ENCODE measurements at places on chromosomes 3 and 15. TPM values are rescaled to one million over a fixed set of nuclear protein-coding genes. Genes with fewer than 3 reads are reported as not detected.
A peak's percentile ranks its signal among the peaks of the same experiment; 100 is the strongest.

DNAJC13 gene
- total RNA-seq = 71.6 TPM

CACNA1D gene
- not detected for total RNA-seq

ITIH1 gene
- not detected for total RNA-seq

GABRR3 gene
- total RNA-seq = not detected

AAGAB gene
- 86.5 TPM for total RNA-seq

CCR4 gene
- total RNA-seq = 0.05 TPM

ZBTB11 gene
- total RNA-seq = 27.6 TPM

LRRC34 gene
- 1.9 TPM for total RNA-seq

MAP6D1 gene
- total RNA-seq = 3.0 TPM

TTLL13 gene
- total RNA-seq = 0.09 TPM

TOPBP1 gene
- total RNA-seq = 51.7 TPM

XCR1 gene
- not detected for total RNA-seq

PLAAT1 gene
- total RNA-seq = 0.47 TPM

TIMP4 gene
- 0.34 TPM for total RNA-seq

DNA sequence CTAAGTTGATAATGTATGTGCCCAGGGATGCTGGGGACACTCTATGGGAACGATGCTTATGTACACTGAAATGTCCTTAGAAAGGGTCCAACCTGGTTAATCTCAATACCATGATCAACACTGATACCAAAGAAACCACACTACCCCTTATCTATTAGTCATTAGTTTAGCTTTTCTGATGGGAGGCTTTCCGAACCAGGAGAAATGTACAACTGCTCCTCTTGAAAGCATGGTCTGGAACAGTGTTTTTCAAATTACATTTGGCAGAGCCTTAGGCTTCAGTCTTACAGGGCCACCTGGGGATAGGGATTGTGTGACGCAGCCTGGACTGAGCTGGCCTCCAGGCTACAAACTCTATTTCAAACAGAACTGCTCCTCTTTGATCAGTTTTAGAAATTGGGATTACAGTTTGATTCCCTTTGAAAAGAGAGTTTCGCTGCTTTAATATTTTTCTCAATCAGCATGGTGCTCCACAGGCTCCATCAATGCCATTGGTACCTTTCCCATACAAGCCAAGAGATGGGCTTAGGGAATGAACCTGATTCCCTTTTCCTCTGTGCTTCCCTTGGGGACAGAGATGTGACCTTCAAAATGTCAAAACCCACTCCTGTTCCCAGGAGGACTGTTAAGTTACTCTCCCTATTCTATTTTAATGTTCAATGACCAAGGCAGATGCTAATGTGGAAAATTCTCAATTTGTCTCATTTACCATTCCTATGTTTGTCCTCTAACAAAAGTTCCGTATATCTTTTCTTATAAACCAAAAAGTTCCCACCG is 296.0 kb upstream of the ADAMTS9 start:
- DNase-seq = no peak

GRCh38 chr3:110070161-110070916 is 733.0 kb upstream of the DPPA4 start:
- no peak for DNase-seq

DNA sequence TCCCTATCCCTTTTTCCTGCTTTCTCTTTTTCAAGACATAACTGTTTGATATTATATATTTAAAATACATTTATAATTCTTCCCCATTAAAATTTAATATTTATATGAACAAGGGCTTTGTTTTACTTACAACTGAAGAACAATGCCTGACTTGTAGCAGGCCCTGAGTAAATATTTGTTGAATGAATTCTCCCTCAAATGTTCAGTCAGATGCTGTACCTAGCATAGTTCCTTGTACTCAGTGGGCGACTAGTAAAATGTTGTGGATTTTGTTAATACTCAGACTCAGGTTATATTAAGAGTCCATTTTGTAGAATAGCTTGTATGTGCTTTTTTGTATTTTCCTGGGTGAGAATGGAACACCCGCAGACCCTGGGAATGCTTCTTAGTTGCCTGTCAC is 69.1 kb downstream of the SEC22A start:
- no peak for DNase-seq

DNA sequence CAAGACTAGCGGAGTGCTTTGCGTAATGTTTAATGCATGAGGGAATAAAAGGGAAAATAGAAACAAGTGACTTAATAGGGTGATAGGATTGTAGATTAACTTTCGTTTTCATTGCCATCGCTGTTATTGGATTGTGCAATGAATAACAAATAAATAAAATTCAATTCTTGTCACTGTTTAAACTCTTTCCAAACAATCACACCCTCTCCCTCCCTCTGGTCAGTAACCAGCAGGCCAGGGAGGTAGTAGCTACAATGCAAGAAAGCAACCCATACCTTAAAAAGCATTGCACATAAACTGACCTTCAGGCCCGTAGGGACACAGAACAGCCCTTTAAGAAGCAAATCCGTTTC is 705 bp upstream of the TFRC start:
- no peak for DNase-seq

- DNase-seq = no peak
Observed at GRCh38 chr3:195817578-195818135, 5.9 kb upstream of the MUC4 start.

GRCh38 chr3:141326626-141327025 is 41.7 kb upstream of the ZBTB38 start:
- no peak for DNase-seq

GRCh38 chr3:154598166-154598565 is 168.2 kb upstream of the GPR149 start:
- no peak for DNase-seq

DNA sequence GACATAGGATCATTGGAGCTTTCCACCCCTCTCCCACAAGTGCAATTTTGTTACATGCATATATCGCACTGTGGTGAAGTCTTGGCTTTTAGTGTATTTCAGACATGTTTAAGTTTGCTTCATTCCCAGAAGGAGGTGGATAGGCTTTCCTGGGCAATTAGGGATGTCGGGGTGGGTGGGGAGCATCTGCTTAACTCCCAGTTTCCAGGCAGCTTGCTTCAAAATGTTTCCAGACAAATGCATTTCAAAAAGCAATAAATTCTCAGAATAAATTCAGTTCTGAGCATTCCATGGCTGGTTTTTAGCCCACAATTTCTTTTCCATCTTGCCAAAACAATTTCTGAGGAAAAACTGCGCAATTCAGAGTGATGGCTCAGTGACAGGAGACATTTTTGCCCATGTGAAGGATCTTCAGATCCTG is 227.7 kb upstream of the ZPLD1 start:
- DNase-seq = no peak

DNA sequence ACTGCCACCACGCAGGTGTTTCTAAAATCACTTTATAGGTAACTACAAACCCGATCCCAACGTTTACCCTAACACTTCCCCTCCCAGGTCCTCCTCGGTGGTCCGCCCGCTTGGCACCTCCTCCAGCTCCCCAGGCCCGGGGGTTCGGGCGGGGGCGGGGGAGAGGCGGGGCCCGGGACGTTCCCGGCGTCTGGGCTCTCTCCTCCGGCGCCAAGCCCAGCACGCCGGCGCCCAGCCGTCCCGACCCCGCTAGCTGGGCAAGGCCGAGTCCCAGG is 562 bp downstream of the CGGBP1 start:
- DNase-seq = no peak

DNA sequence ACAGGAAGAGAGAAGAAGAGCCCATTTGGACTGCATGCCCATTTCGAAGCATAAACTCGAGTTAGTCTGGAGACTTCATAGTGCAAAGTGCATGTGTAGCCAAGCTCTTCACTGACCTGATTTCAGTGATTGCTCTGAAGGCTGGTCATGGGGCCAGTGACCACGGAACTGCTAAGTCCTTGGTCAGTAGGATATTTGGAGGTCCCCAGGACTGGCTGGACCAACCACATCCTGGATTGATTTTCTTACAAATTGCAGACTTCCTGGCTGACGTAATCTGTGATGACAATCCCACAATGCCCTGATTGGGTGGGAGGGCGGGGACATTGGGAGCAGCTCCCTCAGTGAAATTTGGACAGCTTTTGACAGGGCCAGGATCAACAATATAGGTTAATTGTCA is 233.4 kb downstream of the CACNA2D3 start:
- no peak for DNase-seq

GRCh38 chr3:86837871-86838270 is 153.1 kb downstream of the VGLL3 start:
- no peak for DNase-seq

GRCh38 chr15:89198934-89199333 is 22.4 kb downstream of the RLBP1 start:
- no peak for DNase-seq

DNA sequence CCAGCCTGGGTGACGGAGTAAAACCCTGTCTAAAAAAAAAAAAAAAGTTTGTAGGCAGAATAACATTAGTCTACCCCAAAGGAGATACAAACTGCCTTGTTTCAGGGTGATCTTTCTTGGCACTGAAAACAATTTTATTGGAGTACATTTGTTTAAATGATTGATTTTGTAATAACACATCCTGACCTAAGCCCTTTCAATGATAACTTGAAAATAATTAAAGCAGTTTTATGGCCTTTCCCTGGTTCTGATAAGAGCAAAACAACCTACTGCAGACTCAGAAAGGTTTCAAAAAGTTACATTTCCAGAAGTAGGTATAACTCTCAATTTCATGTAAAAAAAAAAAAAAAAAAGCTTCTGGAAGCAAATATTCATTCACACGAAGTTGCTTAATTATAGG is 164.4 kb downstream of the ISL2 start:
- DNase-seq = no peak

GRCh38 chr15:75776065-75776423 is 63.4 kb upstream of the CSPG4 start:
- DNase-seq = no peak

DNA sequence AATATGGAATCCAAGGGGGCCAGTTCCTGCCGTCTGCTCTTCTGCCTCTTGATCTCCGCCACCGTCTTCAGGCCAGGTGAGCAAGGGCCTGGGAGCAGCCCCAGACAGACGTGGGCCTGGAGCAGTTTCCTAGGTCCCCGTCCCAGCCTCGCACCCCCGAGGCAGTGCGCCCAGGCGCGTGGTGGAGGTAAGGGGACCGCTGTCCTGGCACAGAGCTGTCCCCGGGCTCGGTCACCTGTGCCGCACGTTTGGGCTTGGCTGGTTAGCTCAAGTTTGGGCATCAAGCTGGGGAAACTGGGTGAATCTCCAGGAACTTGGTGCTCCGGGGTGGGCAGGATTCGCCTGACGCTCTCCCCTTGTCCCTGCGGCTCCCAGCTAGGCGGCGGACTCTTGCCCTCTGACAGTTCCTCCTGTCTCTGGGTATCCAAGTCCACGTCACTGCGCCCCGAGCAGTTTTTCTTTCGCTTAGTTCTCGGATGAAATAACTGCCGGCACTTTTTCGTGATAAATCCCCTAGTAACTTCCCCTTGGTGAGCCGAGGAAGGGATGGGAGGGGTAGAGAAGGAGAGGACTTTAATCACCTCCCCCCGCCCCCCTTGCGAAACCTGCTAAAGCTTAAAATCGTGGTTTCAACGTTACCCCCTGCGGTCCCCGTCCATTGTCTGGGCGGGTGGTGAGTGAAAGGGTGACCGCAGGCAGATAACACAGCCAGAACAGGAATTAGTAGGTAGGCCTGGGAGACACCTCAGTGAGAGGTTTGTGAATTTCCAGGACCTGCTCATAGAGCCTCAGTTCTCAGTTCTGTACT is 901 bp downstream of the ALCAM start:
- peak; percentile 77 for DNase-seq

- no peak for DNase-seq
Observed at GRCh38 chr3:9485248-9485647, 68.4 kb downstream of the LHFPL4 start.

DNA sequence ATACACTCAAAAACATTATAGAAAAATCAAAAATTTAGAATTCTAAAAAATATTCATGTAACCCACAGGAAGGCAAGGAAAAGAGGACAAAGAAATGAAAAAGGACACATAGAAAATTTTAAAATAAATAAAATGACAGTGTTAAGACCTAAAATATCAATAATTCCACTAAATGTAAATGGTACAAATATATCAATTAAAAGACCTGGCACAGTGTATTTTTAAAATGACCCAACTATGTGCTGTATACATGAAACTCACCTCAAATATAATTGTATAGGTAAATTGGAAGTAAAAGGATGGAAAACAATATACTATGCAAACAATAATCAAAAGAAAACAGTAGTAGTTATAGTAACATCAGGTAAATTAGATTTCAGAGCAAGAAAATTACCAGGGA is 10.1 kb upstream of the FBXW12 start:
- no peak for DNase-seq

GRCh38 chr15:44535092-44535491 is 1.9 kb upstream of the EIF3J start:
- no peak for DNase-seq

GRCh38 chr3:36380221-36381031 is at the start of gene STAC:
STAC (plus strand) TSS chr3:36380504; CDS start chr3:36380644, 140 bp downstream.
- peak; percentile 27 for DNase-seq

DNA sequence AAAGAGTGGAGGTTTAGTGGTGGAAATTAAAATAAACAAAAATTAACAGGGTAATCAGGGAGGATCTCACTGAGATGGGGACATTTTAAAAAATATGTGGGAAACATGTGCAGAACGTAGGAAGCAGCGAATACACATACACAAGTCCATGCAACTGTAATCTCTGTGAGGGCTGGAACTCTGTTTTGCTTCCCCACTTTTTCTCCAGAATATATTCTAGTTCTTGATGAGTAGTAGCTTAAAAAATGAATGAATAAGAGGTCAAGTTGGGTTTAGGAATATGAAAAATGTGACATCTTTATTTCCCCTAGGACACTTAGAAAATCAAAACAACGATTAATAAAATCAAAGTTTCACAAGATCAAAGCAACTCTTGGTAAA is 312.2 kb upstream of the ZNF717 start:
- no peak for DNase-seq

- DNase-seq = no peak
Observed at GRCh38 chr3:36876181-36876936, 68.5 kb downstream of the TRANK1 start.

DNA sequence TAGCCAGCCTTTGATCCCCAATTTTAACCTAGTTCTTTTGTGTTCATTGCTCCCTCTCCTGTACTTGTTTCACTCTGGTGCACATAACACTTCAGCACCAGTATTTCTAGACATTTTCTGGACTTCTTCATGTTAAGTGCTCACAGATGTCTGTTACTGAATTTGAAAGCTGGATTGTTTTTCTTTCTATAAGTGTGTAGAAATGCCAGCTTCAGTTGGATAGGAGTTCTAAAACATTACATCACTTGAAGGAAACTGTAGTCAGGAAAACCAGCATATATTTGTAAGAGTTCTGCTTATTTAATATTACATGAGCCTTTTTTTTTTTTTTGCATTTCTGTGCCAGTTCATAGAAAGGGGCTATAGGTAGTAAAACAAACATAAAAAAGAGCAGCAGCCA is 21.6 kb downstream of the QTRT2 start:
- DNase-seq = no peak

DNA sequence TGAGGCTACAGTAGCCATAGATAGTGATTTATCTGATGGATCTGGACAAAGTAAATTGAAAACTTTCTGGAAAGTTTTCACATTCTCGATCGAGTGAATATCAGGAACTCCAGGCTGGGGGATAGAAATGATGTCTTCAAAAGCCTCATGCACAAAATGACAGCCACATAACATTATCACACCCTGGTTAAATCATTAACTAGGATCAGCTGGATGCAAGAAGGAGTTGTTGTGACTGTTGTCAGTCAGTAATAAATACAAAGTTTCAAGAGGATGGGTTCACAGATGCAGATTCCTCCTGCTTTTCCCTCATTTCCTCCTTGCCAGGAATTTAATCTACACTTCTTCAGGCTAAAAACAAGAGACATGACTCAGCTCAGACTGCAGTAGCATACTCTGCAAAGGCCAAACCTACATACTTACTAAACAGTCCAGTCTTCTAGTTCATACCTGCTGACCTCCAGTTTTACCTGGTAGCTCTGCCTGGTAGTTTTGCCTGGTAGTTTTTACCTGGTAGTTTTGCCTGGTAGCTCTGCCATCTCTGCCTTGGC is 40.9 kb downstream of the C2CD4A start:
- DNase-seq = peak; percentile 35

GRCh38 chr15:91965501-91966193 is 112.1 kb downstream of the SLCO3A1 start:
- no peak for DNase-seq
